ENCODE measurements at places on chromosomes 12 and 14.

- DNase-seq, result no peak
These were observed 32.8 kb downstream of the ARID4A start for GRCh38 chr14:58331111-58331510.

GRCh38 chr14:90986510-90986909, 73.9 kb downstream of the RPS6KA5 start:
- DNase-seq, result no peak

GRCh38 chr14:92549859-92550230, 36.3 kb downstream of the RIN3 start:
- DNase-seq, result no peak

GRCh38 chr14:23454445-23454856, 15.1 kb upstream of the NGDN start:
- no peak for DNase-seq

DNA sequence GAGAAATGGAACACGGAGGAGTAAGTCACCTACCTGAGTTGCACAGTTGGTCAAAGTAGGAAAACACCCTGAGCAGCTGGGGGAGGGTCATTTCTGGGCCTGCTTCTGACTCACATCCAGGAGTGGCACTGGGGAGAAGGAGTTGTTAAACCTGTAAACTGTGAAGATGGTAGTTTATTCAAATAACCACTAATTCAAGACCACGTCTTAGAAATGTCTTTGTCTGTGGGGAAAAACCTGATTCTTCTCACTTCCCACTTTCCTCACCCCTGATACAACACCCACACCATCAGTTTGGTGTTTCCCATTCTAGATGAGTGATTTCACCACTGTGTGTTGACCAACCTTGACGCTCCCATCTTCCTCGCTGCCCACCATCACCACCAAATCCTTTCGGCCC, 207.1 kb downstream of the ANO4 start:
- no peak for DNase-seq

GRCh38 chr12:50039151-50039835, 14.0 kb upstream of the RACGAP1 start:
- peak; percentile 36 for DNase-seq

Data from activated gamma-delta T cell (primary cell).